Melanocyte of skin (primary cell): ENCODE measurements at places on chromosomes 16 and 17. TPM values are rescaled to one million over a fixed set of nuclear protein-coding genes. Genes with fewer than 3 reads are reported as not detected.

KRT28 gene
- not detected in 2 replicates for total RNA-seq

HS3ST2 gene
- total RNA-seq = under 0.01 TPM in 1 of 2 replicates, not detected in the other

PRKCB gene
- 5.3 and 18.7 TPM in 2 replicates for total RNA-seq

POLG2 gene
- 9.7 and 10.8 TPM in 2 replicates for total RNA-seq

JUP gene
- 1.7 and 2.2 TPM in 2 replicates for total RNA-seq

KRT9 gene
- not detected in 2 replicates for total RNA-seq

SP6 gene
- total RNA-seq = under 0.01 TPM in 1 of 2 replicates, not detected in the other

TNFAIP1 gene
- total RNA-seq = 30.1 and 38.3 TPM in 2 replicates

UBB gene
- total RNA-seq = 2,053 and 2,345 TPM in 2 replicates

NGFR gene
- total RNA-seq = 10.0 and 13.3 TPM in 2 replicates

AURKB gene
- 21.8 and 23.7 TPM in 2 replicates for total RNA-seq

YWHAE gene
- 440 and 513 TPM in 2 replicates for total RNA-seq
